Body of pancreas (tissue), 4 donors: ENCODE measurements at places on chromosomes 7 and 10.

DNA sequence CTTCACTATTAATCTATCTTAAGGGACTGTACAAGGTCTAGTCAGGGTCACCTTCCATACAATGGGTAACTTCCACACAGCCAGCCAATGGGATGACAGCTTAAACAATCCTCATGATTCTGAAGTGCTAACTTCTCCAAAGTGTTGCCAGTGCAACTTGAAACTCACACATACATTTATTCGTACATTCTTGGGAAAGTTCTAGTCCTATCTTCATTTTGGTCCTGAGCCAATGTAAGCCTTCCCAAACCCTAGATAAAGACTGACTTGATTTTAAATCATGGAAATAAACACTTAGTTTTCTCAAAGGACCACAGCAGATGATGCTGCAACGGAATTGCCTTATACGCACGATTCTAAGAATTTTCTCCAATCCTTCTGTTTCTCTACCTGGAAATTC is 117.5 kb upstream of the COL1A2 start:
- DNase-seq, result no peak

DNA sequence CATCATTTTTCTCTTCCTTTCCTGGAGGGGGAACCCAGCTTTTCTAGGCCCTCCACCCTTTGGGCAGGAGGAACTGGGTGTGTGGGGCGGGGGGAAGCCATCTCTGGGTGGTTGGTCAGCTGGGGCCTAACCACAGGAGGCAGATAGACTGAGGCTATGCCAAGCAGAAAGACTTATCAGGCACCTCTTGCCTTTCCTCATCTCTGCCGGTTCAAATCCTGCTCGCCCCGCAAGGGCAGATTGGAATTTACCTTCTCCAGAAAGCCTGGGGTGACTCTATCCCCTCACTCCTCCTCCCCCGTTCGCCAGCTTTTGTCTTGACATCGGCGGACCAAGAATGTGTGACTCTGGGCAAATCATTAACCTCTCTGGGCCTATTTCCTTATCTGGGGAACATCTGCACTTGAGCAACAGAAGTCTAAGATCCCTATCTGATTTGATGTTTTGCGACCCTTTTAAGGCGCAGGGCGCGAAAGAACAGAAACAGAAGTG is 584 bp upstream of the GARS1 start:
- DNase-seq, result peak; percentile 52

- DNase-seq, result no peak
These were observed 68.3 kb downstream of the PRKAG2 start for GRCh38 chr7:151808400-151809145.

DNA sequence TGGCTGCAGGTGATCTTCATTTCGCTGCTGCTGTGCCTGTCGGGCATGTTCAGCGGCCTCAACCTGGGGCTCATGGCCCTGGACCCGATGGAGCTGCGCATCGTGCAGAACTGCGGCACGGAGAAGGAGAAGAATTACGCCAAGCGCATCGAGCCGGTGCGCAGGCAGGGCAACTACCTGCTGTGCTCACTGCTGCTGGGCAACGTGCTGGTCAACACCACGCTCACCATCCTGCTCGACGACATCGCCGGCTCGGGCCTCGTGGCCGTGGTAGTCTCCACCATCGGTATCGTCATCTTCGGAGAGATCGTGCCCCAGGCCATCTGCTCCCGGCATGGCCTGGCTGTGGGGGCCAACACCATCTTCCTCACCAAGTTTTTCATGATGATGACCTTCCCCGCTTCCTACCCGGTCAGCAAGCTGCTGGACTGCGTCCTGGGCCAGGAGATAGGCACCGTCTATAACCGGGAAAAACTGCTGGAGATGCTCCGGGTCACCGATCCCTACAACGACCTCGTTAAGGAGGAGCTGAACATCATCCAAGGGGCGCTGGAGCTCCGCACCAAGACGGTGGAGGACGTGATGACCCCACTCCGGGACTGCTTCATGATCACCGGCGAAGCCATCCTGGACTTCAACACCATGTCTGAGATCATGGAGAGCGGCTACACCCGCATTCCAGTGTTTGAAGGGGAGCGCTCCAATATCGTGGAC is 1.3 kb downstream of the CNNM2 start:
- peak; percentile 51 for DNase-seq

- no peak for DNase-seq
These were observed 176.6 kb downstream of the GALNT11 start for GRCh38 chr7:152202056-152202455.

DNA sequence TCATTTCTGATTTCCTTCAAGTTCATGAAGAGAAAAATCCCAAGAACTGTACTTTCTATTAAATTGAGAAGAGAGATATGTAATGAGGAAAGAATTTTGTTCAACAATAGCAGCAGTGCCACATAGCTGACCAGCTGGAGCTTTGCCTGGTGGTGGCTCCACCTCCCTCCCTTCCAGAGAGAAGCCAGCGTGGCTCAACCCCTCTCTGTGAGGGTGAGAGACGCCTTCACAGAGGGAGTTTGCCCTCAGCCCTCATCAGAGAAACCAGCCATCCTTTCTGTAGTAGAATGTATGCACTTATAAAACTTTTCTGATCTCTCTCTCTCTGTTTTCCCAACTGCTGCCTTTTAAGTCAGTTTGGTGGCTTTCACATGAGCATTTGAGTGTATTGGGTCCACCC is 20.5 kb upstream of the COL1A2 start:
- peak; percentile 21 for DNase-seq

DNA sequence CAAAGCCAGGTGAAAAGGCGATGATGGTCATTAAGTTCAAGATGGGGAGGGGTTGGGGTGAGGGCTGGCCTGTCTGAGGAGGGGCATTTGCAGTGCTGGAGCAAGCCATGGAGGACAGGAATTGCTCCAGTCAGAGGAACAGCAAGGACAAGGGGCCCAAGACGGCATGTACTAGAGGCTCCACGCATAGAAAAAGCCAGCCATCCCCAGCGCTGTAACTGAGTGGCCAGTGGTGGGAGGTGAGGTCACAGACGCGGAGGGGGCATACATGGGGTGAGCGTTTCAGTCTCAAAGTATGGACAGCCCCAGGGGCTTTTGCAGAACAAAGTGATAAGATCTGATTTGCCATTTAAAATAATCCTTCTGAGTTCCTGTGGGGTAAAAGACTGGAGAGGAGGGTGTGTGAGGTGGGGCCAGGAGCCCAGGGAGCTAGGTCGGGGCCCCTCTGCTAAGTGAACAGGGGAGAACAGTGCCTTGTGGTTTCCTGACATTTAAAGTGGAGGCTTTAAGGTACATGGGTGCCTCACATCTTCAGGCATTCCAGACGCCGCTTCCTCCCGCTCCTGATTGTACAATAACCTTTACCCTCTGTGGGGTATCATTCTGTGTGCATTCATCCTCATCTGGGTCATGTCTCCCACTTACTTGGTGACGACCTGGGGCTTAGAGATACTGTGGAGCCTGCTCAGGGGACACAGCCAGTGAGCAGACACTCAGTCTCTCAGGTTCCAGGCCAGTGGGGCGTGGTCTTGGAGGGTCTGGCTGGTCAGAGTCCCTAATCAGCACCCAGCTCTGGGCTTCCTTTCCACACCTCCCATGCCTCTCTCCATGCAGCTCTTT is 105.6 kb upstream of the GPR26 start:
- DNase-seq, result no peak

DNA sequence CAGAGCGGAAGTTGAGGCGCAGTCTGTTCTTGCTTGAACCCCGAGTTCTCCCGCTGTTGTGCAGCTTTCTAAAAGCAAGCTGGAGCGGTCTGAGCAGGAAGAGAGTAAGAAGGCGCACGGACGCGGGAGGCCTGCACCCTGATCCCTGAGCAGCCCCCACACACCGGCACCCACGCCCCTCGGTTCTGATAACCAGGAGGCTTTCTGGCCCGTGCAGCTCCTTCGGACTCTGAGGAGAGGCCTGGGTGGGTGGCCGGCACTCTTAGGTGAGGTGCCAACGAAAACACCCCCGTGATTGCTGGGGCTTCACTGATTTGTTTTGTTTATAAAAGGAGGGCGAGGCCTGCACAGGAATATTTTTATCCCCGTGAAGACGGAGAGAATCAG is 28.9 kb downstream of the AMZ1 start:
- DNase-seq, result no peak

- no peak for DNase-seq
These were observed 15.2 kb upstream of the KAZALD1 start for GRCh38 chr10:101046332-101047238.

DNA sequence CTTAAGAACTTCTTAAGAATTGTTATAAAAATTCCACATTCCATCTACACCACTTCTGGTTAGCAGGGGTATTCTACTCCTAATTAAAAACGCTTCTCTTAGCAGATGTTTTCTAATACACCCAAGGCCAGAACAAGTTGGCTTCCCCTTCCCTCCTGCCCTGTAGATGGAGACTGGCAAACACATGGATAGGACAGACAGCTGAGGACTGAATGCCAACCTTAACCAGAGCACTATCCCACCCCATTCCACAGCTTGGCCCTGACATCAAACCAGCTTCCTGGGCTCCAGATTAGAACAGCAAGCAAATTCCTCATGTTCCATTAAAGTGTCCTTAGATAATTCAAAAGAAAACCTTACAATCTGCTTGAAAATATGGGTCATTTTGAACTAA is 56.6 kb upstream of the IL6 start:
- DNase-seq, result no peak

DNA sequence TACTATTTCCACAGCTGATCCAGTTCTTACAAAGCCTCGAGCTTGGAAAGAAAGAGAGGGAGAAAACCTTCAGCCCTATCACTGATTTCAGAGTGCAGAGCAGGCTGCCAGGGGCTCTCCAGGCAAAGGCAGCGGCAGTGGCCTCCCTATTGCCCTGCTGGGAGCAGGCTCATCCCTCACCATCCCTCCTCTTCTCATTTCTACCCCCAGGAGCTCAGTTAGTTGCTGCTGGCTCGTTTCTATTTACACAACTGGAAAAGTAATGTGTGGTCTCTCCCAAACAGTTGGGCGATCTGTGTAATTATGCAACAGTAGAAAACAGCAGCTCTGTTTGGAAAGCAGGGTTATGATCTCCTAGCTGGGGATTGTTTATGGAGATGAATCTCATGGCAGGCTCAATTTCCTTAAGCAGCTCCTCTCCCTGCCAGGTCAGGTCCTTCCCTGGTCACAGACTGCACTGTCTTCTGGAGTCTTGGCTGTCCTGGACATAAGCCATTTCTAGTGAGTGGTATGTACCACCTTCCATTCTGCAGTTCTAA is 28.7 kb upstream of the TNS3 start:
- peak; percentile 28 for DNase-seq

DNA sequence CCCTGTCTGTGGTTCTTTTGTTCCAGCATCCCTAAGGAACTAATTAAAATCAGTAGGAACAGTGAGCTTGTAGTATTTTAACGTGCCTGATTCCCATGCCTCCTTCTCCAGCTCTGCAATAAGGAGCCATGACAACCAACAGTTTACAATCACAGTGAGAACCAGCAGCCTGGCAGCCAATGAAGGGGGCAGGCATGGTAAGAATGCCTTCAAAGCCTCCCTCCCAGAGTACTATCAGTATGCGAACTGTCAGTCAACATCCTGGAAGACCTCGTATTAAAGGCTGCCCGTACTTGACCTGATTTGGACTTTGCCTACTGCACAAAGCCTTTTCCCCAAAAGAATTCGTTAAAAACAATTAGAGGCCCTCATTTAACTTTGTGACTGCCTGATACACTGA is 7.7 kb downstream of the ZPBP start:
- no peak for DNase-seq

DNA sequence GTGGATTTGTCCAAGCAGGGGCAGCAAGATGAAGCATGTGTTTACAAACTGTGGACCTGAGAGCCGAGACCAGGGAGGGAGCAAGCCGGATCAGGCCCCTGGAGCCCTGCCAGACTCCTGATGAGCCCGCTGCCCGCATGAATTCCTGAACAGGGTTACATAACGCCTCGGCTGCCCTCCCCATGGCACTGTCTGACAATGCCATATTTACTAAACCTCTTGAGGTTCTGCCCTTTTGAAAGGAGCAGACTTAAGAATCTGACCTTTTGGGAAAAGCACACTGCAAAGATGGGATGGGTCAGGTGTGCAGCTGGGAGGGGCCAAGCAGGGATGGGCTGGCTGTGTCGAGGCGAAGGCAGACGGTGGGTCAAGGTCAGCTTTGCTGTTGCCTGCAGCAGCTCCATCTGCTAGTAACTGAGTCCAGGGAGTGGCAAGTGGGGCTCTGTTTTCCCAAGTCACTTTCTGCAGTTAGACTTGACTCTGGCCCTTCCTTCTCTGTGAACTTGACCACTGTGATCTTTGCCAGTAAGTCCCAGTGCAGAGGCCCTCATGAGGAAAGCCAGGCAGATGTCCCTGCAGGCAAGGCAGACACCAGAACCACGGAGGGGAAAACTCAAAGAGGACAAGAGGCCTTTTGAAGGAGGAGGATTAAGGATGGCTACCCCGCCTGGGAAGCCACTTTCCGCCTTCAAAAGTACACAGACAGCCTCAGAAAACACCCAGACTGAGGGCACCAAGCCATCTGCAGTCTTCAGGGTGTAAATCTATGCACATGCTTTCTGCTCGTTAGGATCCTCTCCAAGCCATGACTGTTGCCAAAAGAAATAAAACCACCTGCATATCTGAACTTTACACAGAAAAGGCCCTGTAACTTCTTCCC is 175.8 kb downstream of the TNS3 start:
- peak; percentile 93 for DNase-seq

DNA sequence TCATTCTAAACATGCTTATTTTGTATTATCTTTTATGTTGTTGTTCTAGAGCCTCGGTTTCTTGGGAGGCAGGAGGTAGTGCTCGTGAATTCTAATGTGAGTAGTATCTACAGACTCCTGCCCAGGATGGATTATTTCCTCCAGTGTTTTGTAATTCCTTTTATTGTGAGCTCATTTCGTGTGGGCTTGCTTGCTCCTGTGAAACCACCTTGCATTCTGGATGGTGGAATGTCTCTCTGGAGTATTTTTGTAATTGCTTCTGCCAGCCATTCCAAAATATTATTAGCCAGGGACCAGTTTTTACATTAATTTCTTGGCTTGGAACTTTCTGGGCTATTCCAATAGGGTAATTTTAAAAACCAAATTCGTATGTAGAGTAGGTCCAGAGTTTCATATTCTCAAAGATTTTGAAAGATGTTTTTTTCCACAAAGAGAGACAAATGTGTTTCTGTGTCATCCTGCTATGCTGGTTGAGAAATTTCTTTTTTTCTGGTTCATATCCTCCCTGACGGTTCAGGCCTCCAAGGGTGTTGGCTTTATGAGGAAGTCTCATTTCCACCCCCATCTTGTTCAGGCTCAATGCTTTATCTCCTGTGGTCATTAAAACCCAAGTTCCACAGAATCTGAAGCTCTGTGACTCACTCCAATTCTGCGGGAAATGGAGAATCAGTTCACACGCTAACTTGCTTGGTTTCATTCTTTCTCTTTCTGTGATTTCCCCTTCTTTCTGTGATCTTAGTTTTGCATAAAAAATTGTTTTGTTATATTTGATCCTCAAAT is 41.7 kb upstream of the CALD1 start:
- DNase-seq, result no peak

- DNase-seq, result no peak
These were observed 531 bp downstream of the IKZF1 start for GRCh38 chr7:50304911-50305582.

DNA sequence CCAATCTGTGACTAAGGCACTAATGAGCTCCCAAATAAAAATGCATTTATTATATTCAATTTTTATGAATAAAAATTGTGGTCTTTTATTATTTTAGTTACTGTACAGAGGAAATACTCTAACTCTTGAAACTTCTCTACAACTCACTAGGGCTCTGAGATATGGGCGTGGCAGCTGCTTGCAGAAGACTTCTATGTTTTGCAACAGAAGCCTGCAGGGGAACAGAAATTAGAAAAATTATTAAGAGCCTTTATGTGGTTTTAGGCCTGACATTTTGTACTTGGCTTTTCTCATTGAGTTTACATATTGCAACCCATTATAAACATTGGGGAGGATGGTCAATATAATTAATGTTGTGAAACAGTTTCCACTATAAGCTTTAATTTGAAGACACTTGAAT is 581.4 kb downstream of the TNS3 start:
- DNase-seq, result no peak

GRCh38 chr7:1087465-1087814 is 473 bp upstream of the GPER1 start:
- DNase-seq, result no peak
